Stimulated activated CD8-positive, alpha-beta memory T cell treated with anti-CD3 and anti-CD28 coated beads, Interleukin-15, amount 100 ng/mL, for 48 hours (primary cell): ENCODE measurements at places on chromosomes 13 and 19.
A peak's percentile ranks its signal among the peaks of the same experiment; 100 is the strongest.

- DNase-seq: no peak
Observed at GRCh38 chr13:35697186-35697730, 220.8 kb upstream of the MAB21L1 start.

DNA sequence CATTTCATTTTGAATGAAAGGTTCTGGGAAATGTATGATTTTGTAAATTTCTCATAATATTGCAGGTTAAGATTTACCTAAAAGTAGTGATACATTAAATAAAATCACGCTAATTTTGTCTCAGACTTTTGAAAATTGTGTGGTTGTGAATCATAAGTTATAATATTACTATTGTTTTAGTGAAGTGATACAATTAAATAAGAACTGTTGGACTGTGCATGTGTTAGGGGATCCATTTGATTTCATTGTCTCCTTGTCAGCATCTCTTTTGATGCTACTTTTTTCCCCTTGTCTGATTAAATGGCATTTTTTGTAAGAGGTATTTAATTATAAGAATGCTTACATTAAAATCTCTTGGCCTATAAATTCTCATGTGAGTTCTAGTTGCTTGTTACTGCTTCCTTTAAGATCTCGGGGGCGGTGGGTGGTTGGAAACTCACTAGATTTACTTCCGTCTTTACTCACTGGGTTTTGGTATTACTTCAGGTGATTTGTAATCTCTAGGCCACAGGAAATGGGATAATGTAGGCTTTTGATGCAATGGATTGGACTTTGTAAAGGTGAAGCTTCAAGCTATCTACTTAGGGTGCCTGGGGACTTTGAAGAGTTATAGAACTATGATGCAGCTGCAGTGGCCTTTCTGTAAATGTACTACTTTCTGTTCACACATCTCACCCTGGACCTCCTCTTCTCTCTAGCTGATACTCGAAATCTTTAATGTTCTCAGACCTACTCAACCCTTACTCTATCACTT lies 66.5 kb downstream of the PAN3 start:
- peak; percentile 34 for DNase-seq

GRCh38 chr13:103188713-103189326 lies 122.6 kb upstream of the SLC10A2 start:
- DNase-seq: no peak

DNA sequence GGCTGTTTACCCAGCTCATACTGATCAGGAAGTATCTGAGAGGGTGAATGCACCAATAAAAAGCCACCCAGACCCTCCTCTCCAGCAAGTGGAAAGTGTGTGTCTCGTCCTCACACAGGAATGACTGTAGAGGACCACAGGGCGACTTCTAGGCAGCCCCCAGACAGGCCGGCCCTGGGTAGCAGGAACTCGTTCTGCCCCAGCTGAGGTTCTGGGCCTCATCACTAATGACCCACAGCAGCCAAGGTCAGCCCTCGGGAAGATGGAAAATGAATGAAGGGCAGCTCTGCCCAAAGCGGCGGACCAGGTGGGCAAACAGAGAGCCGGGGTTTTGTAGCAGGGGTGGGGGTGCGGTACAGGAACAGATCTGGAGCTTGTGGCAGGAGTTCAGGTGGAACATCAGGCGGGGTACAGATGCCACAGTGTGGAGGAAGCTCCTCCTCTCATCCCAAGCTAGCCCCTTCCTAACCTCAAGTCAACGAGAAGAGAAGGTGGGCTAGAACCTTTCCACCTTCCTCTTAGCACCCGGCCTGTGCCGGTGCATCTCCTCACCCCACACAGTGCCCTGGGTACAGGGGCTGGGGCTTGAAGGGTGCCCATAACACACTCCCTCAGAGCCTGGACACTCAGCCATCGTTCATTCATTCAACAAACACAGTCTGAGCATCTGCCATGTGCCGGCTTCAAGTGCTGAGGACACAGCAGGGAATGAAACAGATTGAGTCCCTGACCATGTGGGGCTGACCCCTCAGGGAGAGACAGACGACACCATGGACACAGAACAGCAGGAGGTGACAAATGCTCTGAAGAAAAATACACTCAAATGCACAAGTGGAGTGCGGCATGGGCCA lies 36.2 kb downstream of the RFX2 start:
- DNase-seq: no peak

GRCh38 chr19:27796540-27796939 lies 1416.4 kb downstream of the UQCRFS1 start:
- DNase-seq: no peak

GRCh38 chr13:71304861-71305260 lies 562.1 kb downstream of the DACH1 start:
- no peak for DNase-seq

DNA sequence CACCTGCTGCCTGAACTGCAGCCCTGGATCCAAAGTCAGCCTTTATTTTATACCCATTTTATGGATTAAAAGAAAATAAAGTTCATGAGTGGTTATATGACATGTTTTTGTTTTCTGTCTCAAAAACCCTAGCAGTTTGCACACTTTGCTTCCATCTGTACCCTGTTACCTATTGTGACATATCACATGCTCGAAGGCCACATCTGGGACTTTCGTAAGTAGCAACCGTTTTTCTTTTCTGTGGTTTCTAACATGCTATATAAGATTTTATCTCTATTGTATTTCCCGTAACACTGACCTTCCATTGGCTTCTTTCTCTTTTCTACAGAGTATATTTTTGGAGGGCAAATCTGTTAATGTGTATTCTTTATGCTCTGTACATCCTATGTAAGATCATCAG lies 1007.2 kb downstream of the PCDH9 start:
- DNase-seq: no peak

- DNase-seq: no peak
Observed at GRCh38 chr19:13037161-13037560, 41.9 kb downstream of the NFIX start.

- no peak for DNase-seq
Observed at GRCh38 chr13:41394166-41394565, 63.2 kb upstream of the RGCC start.

DNA sequence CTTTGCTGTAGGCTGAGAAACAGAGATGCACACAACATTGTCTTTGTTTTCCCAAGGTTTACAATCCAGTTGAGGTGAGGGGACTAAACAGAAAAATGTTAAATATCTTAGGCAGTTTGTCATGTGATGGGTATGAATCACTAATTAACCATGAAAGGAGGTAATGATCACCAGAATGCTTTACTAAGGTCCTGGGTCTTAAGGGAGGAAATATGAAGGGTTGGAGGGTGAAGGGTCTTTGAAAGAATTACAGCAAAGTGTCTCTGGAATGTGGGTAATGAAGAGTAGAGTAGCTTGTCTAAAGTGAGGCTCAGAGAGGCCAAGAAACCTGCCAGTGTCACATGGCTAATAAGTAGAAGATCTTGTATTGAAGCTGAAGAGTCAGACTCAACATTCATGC lies 19.0 kb downstream of the BIVM start:
- DNase-seq: no peak
